Ascending aorta (tissue), 2 donors: ENCODE measurements at places on chromosomes 4 and X.

DNA sequence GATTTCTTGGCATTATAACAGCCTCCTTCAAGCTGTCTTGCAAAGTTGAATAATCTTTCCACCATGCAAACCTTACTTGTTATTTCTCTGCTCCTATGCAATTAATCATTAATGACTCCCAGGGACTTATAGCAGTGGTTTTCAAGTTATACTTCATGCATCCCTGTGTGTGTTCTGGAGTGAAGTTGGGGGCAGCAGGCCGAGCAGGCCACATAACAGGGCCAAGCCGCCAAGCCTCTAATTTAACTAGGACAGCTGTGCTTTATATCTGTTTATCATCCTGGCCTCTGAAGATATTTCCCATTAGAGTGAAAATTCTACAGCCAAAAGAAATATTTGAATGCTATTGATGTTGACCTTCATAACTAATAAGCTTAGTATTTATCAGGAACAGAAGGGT lies 133.5 kb upstream of the PAK3 start:
- no peak for DNase-seq

DNA sequence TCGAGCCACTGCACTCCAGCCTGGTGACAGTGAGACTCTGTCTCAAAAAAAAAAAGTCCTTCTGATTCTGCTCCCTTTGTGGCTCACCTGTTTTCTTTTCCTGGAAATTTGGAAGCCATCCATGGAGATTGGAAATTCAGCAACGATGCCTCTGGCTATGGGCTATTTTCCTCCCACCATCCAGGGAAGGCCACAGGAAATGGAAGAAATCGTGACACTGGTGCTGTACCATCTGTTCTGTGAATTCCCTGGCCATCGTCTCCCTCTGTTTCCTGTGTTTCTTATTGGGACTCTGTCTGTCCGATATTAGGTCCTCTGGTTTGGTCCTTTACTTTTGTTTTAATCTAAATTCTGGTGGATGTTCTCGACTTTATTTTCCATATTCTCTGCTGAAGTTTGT lies 29.4 kb upstream of the ADRA2C start:
- DNase-seq, result no peak

DNA sequence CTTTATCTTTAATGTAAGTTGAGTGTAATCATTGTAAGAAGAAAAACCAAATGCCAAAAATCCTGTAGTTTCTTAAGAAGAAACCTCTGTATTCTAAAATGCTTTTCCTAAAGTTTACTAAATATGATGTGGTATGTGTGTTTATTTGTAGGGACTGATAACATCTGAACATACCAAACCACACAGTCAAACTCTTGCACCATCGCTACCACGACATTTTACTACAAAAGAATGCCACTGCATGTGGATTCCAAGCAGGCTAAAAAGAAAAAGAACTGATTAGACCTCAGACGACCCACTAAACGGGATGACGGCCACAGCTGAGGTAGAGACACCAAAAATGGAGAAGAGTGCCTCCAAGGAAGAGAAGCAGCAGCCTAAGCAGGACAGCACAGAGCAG lies 46.1 kb downstream of the LAS1L start:
- DNase-seq, result no peak

DNA sequence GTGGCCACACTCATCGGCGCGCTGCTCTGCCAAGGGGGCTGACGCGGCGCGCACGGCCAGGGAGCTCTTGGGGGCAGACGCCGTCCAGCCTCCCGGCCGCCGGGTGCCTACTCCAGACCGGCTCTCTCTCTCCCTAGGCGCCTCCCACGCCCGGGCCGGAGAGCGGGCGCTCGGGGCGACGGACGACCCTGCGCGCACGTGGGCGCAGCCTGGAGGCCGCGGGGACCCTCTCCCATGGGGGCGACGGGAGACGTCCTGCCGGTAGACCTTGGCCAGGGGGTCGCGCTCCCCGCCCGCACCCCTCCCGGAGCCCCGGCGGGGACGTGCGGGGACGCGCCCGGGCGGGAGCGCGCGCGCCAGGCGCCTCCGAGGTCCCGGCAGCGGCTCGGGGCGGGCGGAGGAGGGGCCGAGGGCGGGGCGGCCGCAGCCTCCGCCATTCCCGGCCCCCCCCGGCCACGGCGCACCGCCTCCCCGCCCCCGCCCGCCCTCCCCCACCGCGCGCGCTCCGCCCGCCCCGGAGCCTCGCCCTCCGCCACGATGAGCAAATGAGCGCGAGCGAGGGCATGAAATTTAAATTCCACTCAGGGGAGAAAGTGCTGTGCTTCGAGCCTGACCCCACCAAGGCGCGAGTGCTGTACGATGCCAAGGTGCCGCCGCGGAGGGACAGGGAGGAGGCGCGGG lies at the start of gene MSL3:
Gene MSL3 (plus strand): TSS at position 519 of the 681 bp plus-strand sequence. CDS start 27 bp downstream, at position 546.
- peak; percentile 81 for DNase-seq

- DNase-seq, result no peak
Measured at GRCh38 chrX:51281758-51282318, 50.8 kb upstream of the NUDT10 start.

GRCh38 chr4:142085513-142086292 lies 449.3 kb downstream of the IL15 start:
- DNase-seq, result no peak
